ENCODE measurements at places on chromosomes 3 and 15.

- DNase-seq: no peak
Observed at GRCh38 chr3:15637131-15637951, 35.8 kb downstream of the BTD start.

GRCh38 chr3:57770009-57770827 lies 14.1 kb downstream of the SLMAP start:
- DNase-seq: no peak

DNA sequence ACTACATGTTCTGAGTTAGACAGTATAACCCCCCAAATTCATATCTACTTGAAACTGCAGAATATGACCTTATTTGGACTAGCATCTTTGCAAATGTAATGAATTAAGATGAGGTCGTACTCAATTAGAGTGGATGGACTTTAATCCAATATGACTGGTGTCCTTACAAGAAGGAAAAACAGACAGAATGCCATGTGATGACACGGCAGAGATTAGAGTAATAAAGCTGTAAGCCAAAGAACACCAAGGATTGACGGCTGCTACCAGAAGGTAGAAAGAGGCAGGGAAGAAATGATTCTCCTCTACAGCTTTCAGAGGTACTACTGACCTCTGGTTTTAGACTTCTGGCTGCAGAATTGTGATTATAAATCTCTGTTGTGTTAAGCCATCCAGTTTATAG lies 30.3 kb downstream of the GALK2 start:
- DNase-seq: no peak

GRCh38 chr3:124796477-124796876 lies 66.2 kb downstream of the UMPS start:
- no peak for DNase-seq

GRCh38 chr3:76025561-76025960 lies 240.2 kb upstream of the ZNF717 start:
- no peak for DNase-seq

- DNase-seq: no peak
Observed at GRCh38 chr3:179071027-179071322, 634 bp downstream of the ZMAT3 start.

DNA sequence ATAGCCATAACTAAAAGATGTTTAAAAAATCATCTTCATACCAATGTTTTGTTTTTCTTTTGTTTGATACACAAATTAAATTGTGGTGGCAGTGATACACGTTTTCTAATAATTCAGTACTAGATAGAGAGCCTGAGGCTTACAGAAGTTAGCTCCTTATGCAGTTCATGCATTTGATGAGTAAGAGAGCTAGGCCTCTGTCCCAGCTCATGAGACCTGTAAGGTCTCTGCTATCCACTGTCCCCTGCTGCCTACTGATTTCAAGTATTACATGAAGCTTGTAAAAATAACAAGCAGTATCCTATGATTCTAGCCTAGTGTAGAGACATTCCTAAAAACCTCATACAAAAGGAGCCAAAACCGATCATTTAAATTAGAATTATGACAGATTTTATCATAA lies 144.5 kb downstream of the MBNL1 start:
- no peak for DNase-seq

- DNase-seq: no peak
Observed at GRCh38 chr15:26873846-26874245, 7.0 kb downstream of the GABRA5 start.

DNA sequence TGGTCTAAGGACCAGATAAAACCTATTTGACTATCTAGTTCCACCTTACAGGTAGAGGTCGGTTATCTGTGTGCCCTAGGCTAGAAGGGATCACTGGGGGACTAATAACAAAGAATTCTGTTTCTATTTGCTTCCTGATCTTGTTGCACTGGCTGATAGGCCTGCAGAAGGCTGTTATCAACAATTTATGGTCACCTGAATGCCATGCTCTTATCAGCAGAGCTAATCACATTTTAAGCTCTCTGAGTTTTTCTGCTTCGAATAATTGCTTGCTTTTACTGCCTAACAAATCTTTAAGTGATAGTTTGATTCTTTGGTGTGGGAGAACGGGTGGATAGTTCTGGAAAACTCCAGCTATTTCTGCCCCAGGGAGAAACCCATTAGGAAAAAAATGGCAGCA lies 263.1 kb downstream of the PDZRN3 start:
- DNase-seq: no peak

GRCh38 chr3:171132873-171133272 lies 106.4 kb upstream of the SLC2A2 start:
- no peak for DNase-seq

- no peak for DNase-seq
Observed at GRCh38 chr3:62164196-62164595, 209.2 kb downstream of the FEZF2 start.

Data from naive thymus-derived CD8-positive, alpha-beta T cell (primary cell).